ENCODE measurements at places on chromosomes 11 and 22.

DNA sequence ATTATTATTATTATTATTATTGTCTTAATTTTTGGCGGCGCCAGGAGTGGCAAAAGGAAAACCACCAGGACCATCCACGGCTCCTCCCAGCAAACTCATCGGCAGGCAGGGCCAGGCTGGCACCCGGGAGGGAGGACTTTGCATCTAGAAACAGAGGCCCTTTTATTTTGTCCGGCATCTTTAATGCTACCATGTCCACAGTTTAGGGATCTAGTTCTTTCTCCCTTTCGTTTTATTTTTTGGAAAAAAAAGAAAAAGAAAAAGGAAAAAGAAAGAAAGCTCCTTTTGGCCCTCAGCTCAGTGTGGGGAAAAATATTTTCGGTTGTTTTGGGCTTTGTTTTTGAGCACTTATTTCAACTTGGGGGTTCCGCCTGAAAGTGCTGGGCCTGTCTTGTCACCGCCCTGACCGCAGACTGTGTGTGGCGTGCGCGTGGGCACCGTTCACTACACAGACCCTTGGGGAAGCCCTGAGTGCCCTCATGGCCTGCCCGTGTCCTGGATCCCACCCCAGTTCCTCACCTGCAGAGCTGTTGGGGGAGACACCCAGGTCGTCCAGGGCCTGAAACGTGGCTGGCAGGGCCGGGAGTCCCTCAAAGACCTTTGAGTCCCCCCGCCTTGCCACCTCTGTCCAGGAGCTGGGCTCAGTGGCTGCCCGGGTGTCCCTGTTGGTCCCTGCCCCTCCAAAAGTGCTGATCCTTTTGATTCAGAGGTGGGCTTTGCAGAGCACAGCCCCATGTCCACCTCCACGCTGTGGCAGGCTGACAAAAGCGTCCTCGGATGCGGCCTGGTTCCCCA lies 69.1 kb upstream of the PPARA start:
- DNase-seq = no peak

DNA sequence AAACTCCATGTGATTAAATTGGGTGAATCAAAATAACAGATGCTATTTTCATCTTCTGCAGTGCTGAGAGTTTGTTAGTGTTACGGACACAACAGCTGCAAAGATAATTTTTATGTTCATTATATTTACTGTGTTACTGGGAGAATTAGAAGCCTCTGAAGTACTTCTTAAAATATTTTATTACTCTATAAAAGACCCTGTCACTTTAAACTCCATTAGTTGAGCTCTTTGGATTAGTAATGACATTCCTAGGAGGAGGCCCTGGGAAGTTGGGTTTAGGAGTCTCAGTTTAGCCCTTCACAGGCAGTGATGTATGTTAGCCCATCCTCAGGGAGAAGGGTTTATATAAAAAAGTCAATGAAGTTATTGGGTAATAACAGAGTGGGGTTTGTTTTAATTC lies 596.7 kb downstream of the JRKL start:
- DNase-seq = no peak

DNA sequence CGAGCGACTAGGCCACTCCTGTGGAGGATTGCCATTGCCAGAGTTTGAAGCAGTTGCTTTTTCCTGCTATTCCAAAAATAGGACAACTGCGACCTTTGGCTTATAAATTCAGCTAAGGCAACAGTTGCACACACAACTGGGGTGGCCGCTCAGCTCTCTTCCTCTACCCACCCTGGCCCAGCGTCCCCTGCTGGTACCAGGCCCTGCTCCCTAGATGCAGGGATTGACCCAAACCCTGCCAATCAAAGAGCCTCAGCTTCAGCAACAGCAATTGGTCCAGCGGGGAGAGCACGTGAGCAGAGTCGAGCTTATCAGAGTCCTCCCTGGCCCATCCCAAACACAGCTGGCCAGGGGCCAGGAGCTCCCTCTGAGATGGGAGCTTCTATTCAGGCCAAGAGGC lies 22.0 kb upstream of the CABP2 start:
- DNase-seq = no peak

- no peak for DNase-seq
Measured at GRCh38 chr11:35012467-35013191, 96.2 kb downstream of the PDHX start.

DNA sequence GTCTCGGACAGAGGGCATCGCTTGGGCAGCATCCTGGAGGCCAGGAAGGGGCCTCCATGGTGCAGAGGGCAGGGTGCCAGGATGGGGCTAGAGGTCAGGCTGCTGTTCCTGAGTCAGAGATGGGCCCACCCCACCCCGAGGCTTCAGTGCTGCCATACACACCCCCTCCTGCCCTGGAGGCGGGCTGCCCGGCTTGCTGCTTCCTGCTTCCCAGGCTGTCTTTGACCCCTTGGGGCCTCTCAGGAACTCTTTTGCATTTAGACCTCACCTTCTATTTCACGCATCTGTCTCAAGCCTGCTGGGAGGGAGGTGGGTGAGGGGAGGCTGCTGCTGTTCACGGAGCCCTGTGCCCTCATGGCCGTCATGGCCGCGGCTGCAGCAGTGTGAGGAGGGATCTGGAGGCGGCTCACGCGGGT lies 6.6 kb upstream of the GRAMD4 start:
- no peak for DNase-seq

DNA sequence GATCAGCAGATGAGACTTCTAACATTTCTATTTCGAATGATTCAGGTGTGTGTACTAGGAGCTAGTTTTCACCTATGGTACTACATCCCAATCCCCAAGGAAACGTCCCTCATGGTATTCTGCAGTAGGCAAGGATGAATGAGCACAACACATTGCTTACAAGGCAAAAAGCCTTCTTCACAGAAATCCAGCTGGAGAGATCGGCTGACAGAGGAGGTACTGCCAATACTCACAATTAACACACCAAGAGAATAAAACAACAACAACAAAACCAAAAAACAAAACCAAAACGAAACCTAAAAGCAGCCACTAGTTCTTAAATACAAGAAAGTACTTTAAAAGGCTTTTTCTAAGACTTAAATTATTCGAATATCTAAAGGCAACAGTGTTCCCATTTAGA lies 101.4 kb downstream of the PICALM start:
- no peak for DNase-seq

GRCh38 chr11:34001557-34002064 lies 49.9 kb upstream of the CAPRIN1 start:
- DNase-seq = no peak

- DNase-seq = peak; percentile 28
Measured at GRCh38 chr22:26259510-26259909, 90.2 kb downstream of the SEZ6L start.

DNA sequence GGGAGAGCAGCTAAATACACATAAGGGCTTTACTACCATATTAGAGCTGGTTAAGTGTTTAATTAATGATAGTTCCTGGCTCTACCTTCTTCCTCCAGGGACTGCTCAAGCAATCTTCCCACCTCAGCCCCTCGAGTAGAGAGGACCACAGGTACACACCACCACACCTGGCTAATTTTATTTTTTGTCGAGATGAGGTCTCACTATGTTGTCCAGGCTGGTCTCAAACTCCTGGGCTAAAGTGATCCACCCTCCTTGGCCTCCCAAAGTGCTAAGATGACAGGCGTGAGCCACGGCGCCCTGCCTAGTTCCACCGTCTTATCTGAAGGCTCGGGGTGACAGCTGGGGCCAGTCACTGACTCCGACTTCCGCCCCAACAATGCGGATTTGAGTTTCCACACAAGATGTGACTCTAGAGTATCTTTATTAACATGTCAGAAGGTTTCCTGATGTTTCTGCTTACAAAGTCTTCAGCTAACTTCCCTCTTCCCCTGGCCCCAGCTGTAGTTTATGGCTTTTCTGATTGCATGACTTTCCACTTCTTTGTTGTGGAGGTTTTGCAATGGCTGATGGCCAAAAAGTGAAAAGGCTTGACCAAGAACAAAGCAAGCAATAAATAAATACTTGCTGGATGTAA lies 16.8 kb downstream of the TPST2 start:
- DNase-seq = no peak

DNA sequence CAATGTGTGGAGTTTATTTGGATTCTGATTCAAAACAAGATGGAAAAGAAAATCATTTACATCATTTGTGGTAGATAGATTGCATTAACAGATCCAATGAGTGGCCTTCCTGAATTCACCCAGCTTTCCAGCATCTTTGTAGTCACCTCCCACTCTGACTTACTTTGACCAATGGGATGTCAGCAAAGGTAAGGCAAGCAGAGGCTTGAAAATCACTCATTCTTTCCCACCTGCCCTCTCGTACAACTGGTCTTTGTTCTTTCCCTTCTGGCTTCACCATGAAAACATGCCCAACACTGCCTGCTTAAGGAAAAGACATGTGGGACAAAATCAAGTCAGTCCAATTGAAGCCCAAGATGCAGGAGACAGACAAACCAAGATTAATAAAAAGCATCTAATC lies 202.1 kb downstream of the TTC28 start:
- no peak for DNase-seq

- no peak for DNase-seq
Measured at GRCh38 chr11:89633135-89633705, 76.9 kb upstream of the TRIM77 start.

- DNase-seq = no peak
Measured at GRCh38 chr22:23163665-23164064, 16.6 kb upstream of the BCR start.

DNA sequence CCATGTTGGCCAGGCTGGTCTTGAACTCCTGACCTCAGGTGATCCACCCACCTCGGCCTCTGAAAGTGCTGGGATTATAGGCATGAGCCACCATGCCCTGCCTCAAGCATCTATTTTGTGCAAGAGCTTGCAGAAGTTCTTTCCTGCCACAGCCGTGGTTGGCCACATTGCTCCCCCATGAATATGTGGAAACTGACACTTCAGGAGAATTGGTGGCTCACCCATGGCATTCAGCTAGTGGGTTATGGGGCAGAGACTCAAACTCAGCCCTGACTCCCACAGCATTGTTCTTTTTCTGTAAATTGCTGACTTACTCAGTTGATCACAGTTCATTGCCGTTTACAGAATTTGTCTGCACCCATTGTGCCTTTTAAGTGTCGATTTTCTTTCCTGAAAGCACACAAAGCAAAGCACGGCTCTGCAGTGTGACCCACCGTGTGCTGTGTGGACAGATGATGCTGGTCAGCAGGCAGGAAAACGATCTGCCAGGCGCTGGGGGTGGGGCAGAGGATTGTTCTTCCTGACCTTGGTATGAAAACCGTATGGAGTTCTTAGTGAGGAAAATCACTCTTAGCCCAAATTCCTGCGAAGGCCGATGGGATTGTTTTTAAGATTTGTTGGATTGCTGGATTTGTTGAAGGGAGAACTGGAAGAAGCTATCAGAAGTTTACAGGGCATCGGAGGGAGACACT lies 115.6 kb downstream of the PTPRJ start:
- peak; percentile 24 for DNase-seq

DNA sequence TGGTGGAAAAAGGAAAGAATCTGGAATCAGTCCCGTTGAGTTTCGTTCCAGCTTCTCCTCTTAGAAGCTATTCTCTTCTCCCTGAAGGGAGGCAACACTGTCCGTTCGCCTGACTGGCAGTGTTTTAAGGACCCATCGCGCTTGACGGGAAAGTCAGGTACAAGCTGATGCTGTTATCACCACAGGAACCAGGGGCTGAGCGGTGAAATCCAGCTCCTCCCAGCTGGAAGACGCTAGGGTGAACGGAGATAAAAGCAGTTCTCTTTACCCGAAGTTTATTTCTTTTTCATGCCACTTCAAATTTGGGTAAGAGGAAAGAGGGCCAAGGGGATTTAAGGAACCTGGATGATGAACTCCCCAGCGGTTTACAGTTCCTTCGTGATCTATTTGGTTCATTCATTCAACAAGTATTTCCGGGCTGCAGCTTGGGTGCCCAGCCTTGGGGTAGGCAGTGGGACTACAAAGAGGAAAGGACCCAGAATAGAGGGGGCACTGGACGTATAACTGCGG lies 551 bp upstream of the DEUP1 start:
- DNase-seq = peak; percentile 9

GRCh38 chr22:33057363-33057995 lies 702 bp downstream of the SYN3 start:
- no peak for DNase-seq

GRCh38 chr22:28711820-28712777 lies 29.5 kb downstream of the CHEK2 start:
- peak; percentile 76 for DNase-seq

GRCh38 chr11:113778111-113778910 lies 1.3 kb upstream of the CLDN25 start:
- peak; percentile 32 for DNase-seq

GRCh38 chr11:95849087-95849825 lies 59.0 kb downstream of the CEP57 start:
- peak; percentile 55 for DNase-seq

- DNase-seq = no peak
Measured at GRCh38 chr11:115672999-115673411, 168.8 kb upstream of the CADM1 start.

DNA sequence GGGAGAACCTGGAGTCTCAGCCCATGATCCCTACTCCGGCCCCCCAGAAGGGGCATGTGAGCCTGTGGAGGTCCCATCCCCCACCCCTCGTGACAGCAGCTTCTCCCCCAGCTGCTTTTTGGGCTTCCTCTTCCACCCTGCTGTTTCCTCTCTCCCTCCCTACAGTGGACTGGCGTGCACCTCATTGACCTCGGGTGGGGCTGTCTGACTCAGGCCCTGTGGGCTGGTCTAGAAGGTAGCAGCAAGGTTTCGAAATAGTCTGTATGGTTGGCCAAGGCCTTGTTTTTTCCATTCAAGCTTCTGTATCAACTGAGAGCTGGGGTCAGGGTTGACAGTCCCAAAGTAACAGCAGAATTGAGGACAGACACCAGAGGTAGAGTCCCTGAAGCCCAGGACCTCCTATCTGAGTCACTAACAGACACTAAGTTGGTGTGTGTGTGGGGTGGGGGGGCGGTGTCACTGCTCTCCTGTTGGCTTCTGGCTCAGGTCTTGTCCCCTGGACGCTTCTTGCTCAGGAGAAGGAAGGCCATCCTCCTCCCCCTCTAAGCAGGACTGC lies 7.7 kb downstream of the SLC37A2 start:
- DNase-seq = peak; percentile 71

DNA sequence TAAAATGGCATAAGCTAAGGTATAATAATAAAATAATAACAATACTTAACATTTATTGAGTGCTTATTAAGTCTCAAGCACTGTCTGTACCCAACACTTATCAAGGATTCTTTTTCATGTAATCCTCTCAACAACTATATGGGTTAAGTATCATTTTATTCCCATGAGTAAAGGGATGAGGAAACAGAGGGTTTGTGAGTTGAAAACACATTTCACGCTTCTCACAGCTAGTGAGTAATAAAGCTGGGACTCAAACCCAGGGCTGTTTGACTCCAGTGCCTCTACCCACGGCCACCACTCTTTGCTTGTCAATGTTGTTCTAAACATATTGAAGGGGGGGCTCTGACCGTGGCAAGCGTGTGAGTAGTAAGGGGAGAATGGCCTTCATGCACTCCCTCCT lies 8.7 kb downstream of the CD3E start:
- DNase-seq = no peak

DNA sequence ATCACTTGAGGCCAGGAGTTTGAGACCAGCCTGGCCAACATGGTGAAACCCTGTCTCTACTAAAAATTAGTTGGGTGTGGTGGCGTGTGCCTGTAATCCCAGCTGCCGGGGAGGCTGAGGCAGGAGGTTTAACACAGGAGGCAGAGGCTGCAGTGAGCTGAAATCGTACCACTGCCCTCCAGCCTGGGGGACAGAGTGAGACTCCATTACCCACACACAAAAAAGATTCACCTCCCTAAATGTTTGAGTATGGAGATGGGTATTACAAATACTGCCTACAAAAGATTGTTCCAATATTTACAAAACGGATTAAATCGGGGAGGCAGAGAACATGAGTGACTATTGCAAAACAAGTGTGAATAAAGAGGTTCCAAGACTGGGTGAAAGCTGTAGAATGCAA lies 98.3 kb downstream of the PICALM start:
- no peak for DNase-seq
